ENCODE measurements at places on chromosomes 2 and 18. TPM values are rescaled to one million over a fixed set of nuclear protein-coding genes. Genes with fewer than 3 reads are reported as not detected.

The METTL21A gene
- 11.3 TPM for polyA plus RNA-seq

The EGR4 gene
- polyA plus RNA-seq: not detected

The CDCA7 gene
- 8.3 TPM for polyA plus RNA-seq

The AFG3L2 gene
- 31.2 TPM for polyA plus RNA-seq

The CDK15 gene
- polyA plus RNA-seq: 11.4 TPM

The M1AP gene
- polyA plus RNA-seq: 0.47 TPM

The KCNG2 gene
- not detected for polyA plus RNA-seq

The ACVR1 gene
- 28.5 TPM for polyA plus RNA-seq

The PLCL1 gene
- 0.21 TPM for polyA plus RNA-seq

The CNTNAP5 gene
- polyA plus RNA-seq: not detected

The GPR39 gene
- 1.9 TPM for polyA plus RNA-seq

The ABCG5 gene
- polyA plus RNA-seq: not detected

The OXER1 gene
- not detected for polyA plus RNA-seq

The POMC gene
- polyA plus RNA-seq: 0.27 TPM

The NEU2 gene
- not detected for polyA plus RNA-seq
